A549 treated with ZK216348 at 1 μM for 4 hours (cell line): ENCODE measurements at places on chromosomes 3 and 15. TPM values are rescaled to one million over a fixed set of nuclear protein-coding genes. Genes with fewer than 3 reads are reported as not detected.

Gene FOXB1
- not detected in 5 replicates for total RNA-seq

Gene ALDH1A3
- 16.2 to 19.9 TPM (median 18.9 TPM) in 5 replicates for total RNA-seq

Gene FBXW12
- not detected in 5 replicates for total RNA-seq

Gene CHRM5
- 0.07 TPM in 1 of 5 replicates, not detected in the others for total RNA-seq

Gene ZIC1
- total RNA-seq, result not detected in 5 replicates

Gene WWTR1
- 115 to 148 TPM (median 145 TPM) in 5 replicates for total RNA-seq

Gene GOLGA8T
- total RNA-seq, result 1.1 to 2.8 TPM (median 2.0 TPM) in 5 replicates

Gene B3GNT5
- 14.0 to 30.1 TPM (median 24.7 TPM) in 5 replicates for total RNA-seq

Gene CAPN7
- 17.5 to 29.2 TPM (median 23.6 TPM) in 5 replicates for total RNA-seq

Gene SCG5
- total RNA-seq, result 2.3 to 4.4 TPM (median 2.7 TPM) in 5 replicates
